Glutamatergic neuron (in vitro differentiated cells): ENCODE measurements at places on chromosomes 13 and 19. TPM values are rescaled to one million over a fixed set of nuclear protein-coding genes. Genes with fewer than 3 reads are reported as not detected.
A peak's percentile ranks its signal among the peaks of the same experiment; 100 is the strongest.

DNA sequence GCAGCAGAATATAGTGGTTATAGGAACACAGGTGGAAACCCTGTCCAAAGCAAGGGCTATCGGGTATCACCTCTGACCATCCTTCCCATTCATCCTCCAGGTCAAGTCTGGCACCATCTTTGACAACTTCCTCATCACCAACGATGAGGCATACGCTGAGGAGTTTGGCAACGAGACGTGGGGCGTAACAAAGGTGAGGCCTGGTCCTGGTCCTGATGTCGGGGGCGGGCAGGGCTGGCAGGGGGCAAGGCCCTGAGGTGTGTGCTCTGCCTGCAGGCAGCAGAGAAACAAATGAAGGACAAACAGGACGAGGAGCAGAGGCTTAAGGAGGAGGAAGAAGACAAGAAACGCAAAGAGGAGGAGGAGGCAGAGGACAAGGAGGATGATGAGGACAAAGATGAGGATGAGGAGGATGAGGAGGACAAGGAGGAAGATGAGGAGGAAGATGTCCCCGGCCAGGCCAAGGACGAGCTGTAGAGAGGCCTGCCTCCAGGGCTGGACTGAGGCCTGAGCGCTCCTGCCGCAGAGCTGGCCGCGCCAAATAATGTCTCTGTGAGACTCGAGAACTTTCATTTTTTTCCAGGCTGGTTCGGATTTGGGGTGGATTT lies 2.1 kb upstream of the RAD23A start:
- peaks cover 22% of the 10 kb centered on the region for H3K27me3 ChIP-seq
- no peaks in the 10 kb centered on the region for H3K36me3 ChIP-seq
- H3K4me1 ChIP-seq = peaks cover 22% of the 10 kb centered on the region
- peak overlapping the region; percentile 73 for H3K27ac ChIP-seq

DNA sequence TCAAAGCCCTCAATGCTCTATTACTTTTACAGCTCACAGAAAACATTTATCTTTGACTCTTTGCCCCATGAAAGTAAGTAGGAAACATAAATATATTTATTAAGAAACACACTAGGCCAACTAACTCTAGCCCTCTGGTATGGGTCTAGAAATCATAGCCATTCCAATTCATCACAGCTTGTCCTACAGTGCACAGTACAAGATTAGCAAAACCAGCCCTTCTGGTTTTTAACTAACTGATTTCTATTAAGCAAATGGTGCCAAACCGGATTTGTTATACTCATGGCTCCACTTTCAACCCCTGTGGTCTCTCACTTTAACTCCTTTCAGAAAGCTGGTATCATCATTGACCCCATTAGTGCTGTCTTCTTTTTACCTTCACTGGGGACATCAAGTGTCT lies 5.6 kb upstream of the LRRC63 start:
- H3K27me3 ChIP-seq = no peaks in the 10 kb centered on the region
- H3K4me1 ChIP-seq = peaks cover 2% of the 10 kb centered on the region
- H3K36me3 ChIP-seq = no peaks in the 10 kb centered on the region
- H3K27ac ChIP-seq = no peak overlapping the region
- DNase-seq = no peak

GRCh38 chr13:39036212-39036611 lies 1.7 kb downstream of the PROSER1 start:
- peaks cover 19% of the 10 kb centered on the region for H3K4me1 ChIP-seq
- DNase-seq = no peak
- peaks cover 2% of the 10 kb centered on the region for H3K27me3 ChIP-seq
- peak overlapping the region; percentile 90 for H3K4me3 ChIP-seq
- peak overlapping the region; percentile 96 for H3K27ac ChIP-seq
- no peaks in the 10 kb centered on the region for H3K36me3 ChIP-seq

- H3K4me3 ChIP-seq = peak overlapping the region; percentile 97
- no peaks in the 10 kb centered on the region for H3K36me3 ChIP-seq
- H3K27ac ChIP-seq = peak overlapping the region; percentile 84
- peaks cover 2% of the 10 kb centered on the region for H3K27me3 ChIP-seq
Measured at GRCh38 chr19:34428549-34429285, 536 bp downstream of the UBA2 start.

DNA sequence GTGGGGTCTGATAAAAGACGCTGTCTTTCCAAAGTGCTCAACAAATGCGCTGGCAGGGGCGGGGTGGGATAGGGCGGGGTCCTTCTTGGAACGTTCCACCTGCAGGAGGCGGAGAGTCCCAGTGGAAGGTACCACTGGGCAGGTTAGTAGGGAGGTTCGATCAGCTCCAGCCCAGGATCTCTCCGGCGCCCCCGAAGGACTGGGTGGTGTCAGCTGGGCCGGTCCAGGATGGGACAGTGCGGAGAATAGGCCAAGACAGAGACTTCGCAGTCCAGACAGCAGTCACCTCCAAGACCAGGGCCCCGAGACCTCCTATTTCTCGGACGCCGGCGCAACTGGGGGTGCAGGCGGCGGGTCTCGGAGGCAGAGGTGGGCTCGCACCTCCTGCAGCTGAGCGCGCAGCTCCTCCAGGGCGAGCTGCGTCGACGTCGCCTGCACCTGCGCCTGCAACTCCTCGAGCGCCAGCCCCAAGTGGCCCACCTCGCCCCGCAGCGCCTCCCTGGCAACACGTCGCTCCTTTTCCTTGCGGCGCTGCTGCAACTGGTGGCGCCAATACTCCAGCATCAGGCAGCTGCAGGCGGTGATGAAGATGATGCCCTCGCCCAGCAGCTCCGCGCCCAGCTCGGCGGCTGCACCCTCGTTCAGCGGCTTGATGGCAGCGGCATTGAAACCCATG lies 21.6 kb downstream of the VASP start:
- peak overlapping the region; percentile 28 for H3K27ac ChIP-seq
- peak; percentile 49 for DNase-seq
- H3K36me3 ChIP-seq = peaks cover 16% of the 10 kb centered on the region
- H3K4me3 ChIP-seq = peak overlapping the region; percentile 91

GRCh38 chr19:4589579-4590410 lies 30.3 kb upstream of the SEMA6B start:
- H3K4me3 ChIP-seq = no peak overlapping the region
- H3K27me3 ChIP-seq = peaks cover 8% of the 10 kb centered on the region
- DNase-seq = peak; percentile 70
- H3K36me3 ChIP-seq = no peaks in the 10 kb centered on the region
- H3K4me1 ChIP-seq = peaks cover 25% of the 10 kb centered on the region

DNA sequence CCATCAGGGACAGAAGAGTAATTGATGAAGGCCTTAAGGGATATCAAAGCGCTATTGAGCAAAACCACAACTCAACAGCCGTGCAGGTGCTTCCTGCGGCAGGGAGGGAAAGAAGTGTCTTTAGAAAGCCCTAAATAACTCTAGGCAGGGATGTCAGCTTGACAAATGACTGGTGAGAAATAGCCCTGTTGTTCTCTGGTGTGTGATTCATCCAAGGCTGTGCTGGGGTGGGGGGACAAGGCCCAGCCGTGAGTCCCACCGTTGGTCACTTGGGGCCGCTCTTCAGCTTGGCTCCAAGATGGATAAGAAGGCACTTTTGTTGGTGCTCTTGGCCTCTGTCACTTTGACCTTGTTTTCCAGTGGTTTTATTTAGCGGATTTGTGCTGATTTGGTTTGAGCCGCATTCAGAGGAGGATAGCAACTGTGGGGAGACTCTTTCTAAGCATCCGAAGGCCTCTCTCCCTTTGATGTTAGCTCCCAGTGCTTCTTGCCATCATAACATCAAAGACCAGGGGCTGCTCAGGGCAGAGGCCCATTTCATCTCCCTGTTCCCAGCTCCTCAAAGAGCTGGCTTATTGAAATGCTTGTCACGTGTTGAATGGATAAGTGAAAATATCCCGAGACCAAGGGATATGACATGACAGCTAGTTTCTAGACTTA lies 130.3 kb upstream of the SERP2 start:
- H3K4me1 ChIP-seq = peaks cover 6% of the 10 kb centered on the region
- no peak overlapping the region for H3K4me3 ChIP-seq
- DNase-seq = no peak

DNA sequence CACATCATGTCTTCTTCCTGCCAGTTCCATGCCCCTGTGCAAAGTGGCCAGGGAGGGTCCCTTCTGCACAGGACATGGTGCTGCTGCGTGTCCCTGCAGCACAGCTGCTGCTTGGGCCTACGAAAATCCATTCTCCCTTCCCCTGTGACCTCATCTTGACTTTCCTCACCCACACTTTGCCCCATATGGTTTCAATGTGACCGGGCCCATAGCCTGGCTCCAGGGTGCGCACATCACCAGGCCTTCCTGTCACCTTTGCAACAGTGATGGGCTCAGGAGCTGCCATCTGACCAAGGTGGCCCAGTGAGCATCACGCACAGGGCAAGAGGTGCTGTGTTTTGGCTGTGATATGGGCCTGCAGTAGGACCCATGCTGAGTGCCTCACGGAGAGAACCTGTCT lies 10.8 kb downstream of the PPP1R12C start:
- peaks cover 4% of the 10 kb centered on the region for H3K27me3 ChIP-seq
- no peak overlapping the region for H3K27ac ChIP-seq
- H3K4me1 ChIP-seq = no peaks in the 10 kb centered on the region
- H3K4me3 ChIP-seq = no peak overlapping the region
- DNase-seq = no peak

DNA sequence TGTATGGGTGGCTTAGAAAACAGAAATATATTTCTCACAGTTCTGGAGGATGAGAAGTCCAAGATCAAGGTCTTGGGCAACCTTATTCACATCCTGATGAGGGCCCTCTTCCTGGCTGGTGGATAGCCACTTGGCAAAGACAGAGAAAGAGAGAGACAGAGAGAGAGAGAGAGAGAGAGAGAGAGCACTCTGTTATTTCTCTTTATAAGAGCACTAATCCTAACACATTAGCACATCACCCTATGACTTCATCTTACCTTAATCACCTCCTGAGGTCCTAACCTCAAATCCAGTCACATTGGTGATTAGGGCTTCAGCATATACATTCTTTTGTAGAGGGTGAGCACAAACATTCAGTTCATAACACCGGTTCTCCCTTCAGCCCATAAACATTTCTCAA lies 430.3 kb downstream of the EFNB2 start:
- no peaks in the 10 kb centered on the region for H3K27me3 ChIP-seq
- H3K4me3 ChIP-seq = no peak overlapping the region
- no peak for DNase-seq
- H3K36me3 ChIP-seq = no peaks in the 10 kb centered on the region
- no peaks in the 10 kb centered on the region for H3K4me1 ChIP-seq

- H3K4me1 ChIP-seq = peaks cover 2% of the 10 kb centered on the region
- no peak overlapping the region for H3K4me3 ChIP-seq
- no peak overlapping the region for H3K27ac ChIP-seq
- DNase-seq = no peak
- no peaks in the 10 kb centered on the region for H3K36me3 ChIP-seq
Measured at GRCh38 chr13:106551350-106551749, 15.9 kb upstream of the EFNB2 start.

- H3K27ac ChIP-seq = no peak overlapping the region
- no peaks in the 10 kb centered on the region for H3K4me1 ChIP-seq
- H3K4me3 ChIP-seq = no peak overlapping the region
- no peaks in the 10 kb centered on the region for H3K36me3 ChIP-seq
- H3K27me3 ChIP-seq = no peaks in the 10 kb centered on the region
- no peak for DNase-seq
Measured at GRCh38 chr13:81058211-81058915, 717.4 kb upstream of the SPRY2 start.

- no peak overlapping the region for H3K27ac ChIP-seq
- H3K36me3 ChIP-seq = no peaks in the 10 kb centered on the region
- H3K27me3 ChIP-seq = peaks cover 3% of the 10 kb centered on the region
Measured at GRCh38 chr19:14467816-14468215, 7.3 kb downstream of the PTGER1 start.

- H3K27ac ChIP-seq = peak overlapping the region; percentile 33
- no peak overlapping the region for H3K4me3 ChIP-seq
- peaks cover 10% of the 10 kb centered on the region for H3K4me1 ChIP-seq
- H3K36me3 ChIP-seq = no peaks in the 10 kb centered on the region
- H3K27me3 ChIP-seq = peaks cover 1% of the 10 kb centered on the region
- peak; percentile 90 for DNase-seq
Measured at GRCh38 chr13:112885782-112886268, 83.2 kb upstream of the MCF2L start.

DNA sequence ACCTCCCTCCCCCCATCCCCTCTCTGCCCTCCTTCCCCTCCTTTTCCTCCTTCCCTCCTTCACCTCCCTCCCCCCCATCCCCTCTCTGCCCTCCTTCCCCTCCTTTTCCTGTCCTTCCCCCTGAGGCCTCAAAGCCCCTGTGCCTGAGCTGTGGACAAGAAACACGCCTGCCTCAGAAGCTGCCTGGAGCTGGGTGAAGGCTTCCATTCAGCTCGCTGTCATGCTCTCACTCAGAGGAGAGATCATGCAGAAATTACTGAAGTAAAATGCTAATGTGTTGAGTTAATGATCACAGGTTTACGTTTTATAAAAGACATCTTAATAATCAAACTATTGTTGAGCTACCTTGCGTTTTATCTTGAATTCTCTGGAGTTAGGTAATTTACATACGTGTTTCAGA lies 114.5 kb downstream of the ATP11A start:
- H3K4me1 ChIP-seq = peaks cover 20% of the 10 kb centered on the region
- H3K4me3 ChIP-seq = no peak overlapping the region
- H3K36me3 ChIP-seq = peaks cover 22% of the 10 kb centered on the region
- H3K27ac ChIP-seq = peak overlapping the region; percentile 59

Gene CPB2
- total RNA-seq = not detected

Gene ZNF613
- 11.1 TPM for total RNA-seq

Gene CEACAM3
- total RNA-seq = not detected

Gene KIRREL2
- total RNA-seq = 47.1 TPM

Gene MEIOSIN
- total RNA-seq = not detected

Gene DCLK1
- total RNA-seq = 63.9 TPM

Gene FCER2
- not detected for total RNA-seq

Gene KCNJ14
- total RNA-seq = 1.0 TPM

Gene NLRP7
- total RNA-seq = not detected

Gene LMTK3
- total RNA-seq = 36.3 TPM

Gene TJP3
- 3.1 TPM for total RNA-seq
